ENCODE measurements at places on chromosomes 3 and 15.

- DNase-seq: peak; percentile 96
Observed at GRCh38 chr3:14358426-14359211, 43.8 kb upstream of the SLC6A6 start.

GRCh38 chr3:107206141-107206540 lies 171.1 kb upstream of the CCDC54 start:
- no peak for DNase-seq

GRCh38 chr3:9248522-9249271 lies 749 bp downstream of the SRGAP3 start:
- DNase-seq: no peak

- DNase-seq: no peak
Observed at GRCh38 chr15:33375236-33375635, 64.5 kb downstream of the RYR3 start.

DNA sequence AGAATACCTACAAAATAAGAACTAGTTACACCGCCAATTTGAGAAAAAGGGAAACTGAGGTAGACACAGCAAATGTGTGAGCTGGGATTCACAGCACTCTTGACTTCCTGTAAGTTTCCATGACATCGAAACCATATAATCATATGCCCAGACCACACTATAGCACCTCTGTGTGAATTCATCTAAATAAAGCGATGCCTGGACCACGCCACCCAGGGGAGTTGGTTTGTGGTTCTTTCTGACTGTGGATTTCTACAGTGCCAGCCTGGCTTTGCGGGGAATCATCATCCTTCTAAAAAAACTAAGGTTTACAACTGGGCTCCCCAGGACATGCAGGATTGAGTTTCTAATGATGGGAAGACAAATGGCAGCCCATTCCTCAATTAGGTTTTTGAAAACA lies 23.5 kb upstream of the CA12 start:
- DNase-seq: no peak

- no peak for DNase-seq
Observed at GRCh38 chr15:28989239-28989830, 103.6 kb downstream of the APBA2 start.

GRCh38 chr3:178680489-178680888 lies 144.3 kb downstream of the KCNMB2 start:
- no peak for DNase-seq

GRCh38 chr15:86193716-86194380 lies 114.2 kb downstream of the AGBL1 start:
- no peak for DNase-seq

DNA sequence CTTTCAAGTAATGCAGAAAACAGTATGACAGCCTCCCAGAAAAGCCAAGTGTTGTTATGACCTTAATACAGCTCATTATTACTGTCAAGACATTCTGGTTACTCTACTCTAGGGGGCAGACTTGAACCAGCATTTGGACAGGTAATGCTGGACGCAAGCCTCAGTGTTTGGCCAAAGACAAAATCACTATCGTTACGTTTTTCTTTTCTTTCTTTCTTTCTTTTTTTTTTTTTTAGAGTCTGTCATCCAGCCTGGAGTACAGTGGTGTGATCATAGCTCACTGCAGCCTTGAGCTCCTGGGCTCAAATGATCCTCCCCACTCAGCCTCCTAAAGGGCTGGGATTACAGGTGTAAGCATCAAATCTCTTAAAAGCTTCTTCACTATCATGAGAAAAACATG lies 29.4 kb upstream of the TMEM45A start:
- DNase-seq: peak; percentile 32

- DNase-seq: no peak
Observed at GRCh38 chr15:73082812-73083211, 30.5 kb downstream of the NEO1 start.

Data from lower leg skin (tissue), 4 donors.